ENCODE measurements at places on chromosomes 7 and 10. TPM values are rescaled to one million over a fixed set of nuclear protein-coding genes. Genes with fewer than 3 reads are reported as not detected.

GRCh38 chr10:25028711-25029110 is 12.3 kb downstream of the THNSL1 start:
- DNase-seq, result no peak

- peak; percentile 2 for DNase-seq
These were observed 20.6 kb upstream of the ADAMTS14 start for GRCh38 chr10:70651661-70652060.

DNA sequence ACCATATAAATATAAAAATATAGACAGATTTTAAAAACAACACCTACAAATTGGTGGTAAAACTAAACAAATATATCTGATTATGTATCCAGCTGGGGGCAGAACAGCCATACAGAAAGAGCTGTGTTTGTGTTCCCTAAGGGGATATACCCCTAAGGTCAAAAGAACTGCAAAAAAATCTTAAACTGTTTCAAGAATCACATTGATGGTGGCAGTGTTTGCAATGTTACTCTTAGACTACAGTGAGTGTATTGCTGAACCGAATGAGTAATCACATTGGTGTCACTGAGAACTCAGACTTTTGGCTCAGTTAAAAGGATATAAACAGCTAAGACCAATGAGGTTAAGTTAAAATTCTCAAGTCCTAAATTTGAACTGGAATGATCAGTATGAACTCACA is 27.1 kb upstream of the PTPRN2 start:
- DNase-seq, result no peak

DNA sequence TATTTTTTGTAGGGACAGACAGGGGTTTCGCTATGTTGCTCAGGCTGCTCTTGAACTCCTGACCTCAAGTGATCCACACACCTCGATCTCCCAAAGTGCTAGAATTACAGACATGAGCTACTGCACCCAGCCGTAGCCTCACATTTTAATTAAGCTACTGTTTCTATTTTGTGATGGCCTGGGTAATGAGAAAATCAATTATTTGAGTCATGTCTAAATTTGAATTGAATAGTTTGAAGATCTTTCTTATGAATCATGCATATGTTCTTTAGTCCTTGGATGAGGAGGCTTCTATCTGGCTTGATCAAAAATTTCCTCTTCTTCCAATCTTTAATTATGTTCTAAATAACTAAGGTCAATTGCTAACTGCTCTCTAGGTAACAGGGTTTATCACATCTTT is 175.0 kb downstream of the REEP3 start:
- no peak for DNase-seq

DNA sequence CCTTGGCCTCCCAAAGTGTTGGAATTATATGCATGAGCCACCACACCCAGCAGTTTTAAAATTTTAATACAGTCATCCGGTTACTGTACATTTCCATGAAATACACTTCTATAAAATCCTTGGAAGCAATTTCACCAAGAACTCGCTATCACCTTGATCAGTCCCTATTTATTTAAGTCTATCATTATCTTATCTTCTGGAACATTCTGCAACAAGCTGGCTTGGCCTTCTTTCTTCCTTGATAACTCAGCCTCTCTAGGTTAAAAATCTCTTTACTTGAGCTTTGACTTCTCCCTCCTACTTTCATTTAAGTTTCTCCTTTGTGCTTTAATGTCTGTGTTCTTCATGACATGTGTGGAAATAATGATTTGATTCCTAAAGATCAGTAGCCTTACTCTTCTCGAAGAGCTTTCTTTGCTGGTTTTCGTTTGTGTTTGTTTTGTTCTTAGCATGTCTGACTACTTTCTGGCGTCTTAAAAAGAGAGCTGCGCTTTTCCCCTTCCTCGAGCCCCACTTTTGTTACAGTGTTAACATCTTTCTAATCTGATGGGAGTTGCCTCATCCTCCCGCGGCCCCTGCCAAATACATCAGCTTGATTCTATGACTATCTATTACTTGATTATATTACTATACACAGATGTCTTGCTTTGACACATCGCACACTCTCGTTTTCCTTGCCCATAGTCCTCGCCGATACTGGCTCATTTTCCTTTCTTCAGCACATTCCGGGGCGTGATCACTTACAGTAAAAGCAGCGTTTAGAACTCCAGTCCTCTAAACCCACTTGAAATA is 11.1 kb upstream of the CALML5 start:
- DNase-seq, result no peak

DNA sequence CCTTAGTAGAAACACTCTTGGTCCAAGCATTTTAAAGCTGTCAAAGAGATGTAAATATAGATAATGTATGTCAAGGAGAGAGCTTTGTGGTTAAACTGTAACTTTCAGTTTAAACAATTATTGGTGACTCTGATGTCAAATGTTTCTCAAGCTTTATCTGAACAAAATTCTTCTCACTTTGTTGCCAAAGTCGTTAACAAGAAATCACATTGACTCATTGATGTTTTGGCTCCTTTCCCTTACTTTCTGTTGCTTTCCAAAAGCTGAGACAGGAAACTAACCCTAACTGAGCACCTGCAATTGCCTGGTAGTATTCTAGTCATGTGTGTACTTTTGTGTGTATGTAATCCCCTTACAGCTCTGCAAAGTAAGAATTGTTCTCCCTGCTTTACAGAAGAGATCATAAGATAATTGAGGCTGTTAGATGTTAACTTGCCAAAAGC is 108.5 kb downstream of the CFTR start:
- no peak for DNase-seq

DNA sequence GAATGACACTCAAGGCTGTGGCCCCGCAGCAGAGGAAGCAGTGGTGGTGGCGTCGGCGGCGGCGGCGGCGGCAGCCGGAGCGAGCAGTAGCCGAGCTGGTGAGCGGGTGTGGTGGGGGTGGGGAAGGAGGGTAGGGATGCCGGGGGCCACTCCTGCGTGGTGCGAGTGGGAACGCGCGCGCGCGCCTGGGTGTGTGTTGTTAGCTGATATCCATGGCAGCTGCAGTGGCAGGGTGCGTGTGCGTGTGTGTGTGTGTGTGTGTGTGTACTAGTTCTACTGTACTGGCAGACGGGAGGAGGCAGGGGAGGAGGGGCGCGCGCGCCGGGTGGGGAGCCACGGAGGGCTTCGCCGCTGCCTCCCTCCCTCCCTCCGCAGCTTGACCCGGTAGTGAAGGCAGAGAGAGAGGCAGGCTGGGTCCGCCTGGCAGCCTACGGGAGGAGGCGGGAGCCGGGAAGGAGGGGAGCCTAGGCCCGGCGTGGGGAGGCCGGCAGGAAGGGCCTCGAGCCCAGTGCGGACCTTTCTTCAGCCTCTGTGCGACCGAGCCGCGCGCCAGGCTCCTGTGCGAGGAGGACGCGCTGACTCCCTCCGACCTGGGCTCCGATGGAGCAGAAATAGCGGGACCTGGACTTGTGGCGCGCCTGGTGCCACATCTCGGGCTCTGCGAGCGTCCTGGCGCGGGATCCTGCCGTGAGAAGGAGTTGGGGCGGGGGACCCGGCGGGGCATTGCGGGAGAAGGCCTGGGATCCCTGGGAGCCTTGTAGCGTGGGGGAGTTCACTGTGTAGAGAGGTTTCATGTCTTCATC is at the start of gene MAGI2:
TSS of gene MAGI2 (minus strand) at position 110 of the 803 bp plus-strand sequence. CDS start 347 bp downstream, outside the sequence.
- peak; percentile 85 for DNase-seq

DNA sequence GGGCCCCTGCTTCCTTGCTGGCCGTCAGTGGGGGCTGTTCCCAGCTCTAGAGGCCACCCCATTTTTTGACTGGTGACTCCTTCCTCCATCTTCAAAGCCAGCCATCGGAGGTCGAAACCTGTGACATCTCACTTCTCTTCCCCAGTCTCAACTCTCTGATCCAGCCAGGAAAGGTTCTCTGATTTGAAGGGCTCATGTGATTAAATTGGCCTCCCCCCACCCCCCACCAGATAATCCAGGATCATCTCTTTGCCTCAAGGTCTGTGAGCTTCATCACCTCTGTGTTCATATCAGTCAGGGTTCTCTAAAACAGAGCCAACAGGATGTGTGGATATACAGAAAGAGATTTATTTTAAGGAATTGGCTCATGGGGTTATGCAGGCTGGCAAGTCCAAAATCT is 5.6 kb upstream of the RAMP3 start:
- no peak for DNase-seq

DNA sequence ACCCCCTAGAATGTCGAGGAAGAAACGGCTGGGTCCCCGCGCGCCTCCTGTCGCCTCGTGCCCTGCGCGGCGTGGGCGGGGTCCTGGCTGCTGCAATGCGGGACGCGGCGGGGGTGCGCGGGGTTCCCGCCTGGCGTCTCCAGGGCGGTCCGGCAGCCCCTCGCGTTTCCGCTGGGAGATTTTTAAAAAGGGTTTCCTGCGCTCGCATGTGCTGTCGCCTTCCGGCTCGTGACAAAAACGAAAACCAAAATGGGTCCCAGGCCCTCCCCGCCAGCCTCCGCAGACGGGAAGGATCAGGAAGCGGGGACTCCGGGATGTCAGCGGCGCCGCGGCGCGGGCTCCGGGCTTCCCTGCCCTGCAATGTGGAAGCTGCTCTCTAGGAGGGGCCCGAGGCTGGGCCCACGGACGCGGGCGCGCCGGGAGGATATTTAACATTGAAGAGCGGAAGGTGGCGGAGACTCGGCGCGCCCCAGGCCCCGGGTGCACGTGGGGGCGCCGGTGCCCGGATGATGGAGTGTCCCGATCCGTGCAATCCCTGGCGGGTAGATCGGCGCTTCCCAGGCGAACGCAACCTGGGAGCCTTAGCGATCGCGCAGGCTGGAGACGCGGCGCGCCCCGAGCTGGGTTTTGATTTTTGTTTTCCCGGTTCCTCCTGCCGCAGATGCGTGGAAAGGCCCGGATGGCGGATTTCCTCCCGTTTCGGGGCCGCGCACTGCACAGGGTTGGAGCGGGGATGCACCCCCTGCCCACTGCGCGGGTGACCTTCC is 1.0 kb downstream of the PFKP start:
- peak; percentile 72 for DNase-seq

- no peak for DNase-seq
These were observed 7.5 kb upstream of the ZKSCAN1 start for GRCh38 chr7:100007887-100008286.

- DNase-seq, result no peak
These were observed 502 bp downstream of the SLC18A3 start for GRCh38 chr10:49610458-49611165.

DNA sequence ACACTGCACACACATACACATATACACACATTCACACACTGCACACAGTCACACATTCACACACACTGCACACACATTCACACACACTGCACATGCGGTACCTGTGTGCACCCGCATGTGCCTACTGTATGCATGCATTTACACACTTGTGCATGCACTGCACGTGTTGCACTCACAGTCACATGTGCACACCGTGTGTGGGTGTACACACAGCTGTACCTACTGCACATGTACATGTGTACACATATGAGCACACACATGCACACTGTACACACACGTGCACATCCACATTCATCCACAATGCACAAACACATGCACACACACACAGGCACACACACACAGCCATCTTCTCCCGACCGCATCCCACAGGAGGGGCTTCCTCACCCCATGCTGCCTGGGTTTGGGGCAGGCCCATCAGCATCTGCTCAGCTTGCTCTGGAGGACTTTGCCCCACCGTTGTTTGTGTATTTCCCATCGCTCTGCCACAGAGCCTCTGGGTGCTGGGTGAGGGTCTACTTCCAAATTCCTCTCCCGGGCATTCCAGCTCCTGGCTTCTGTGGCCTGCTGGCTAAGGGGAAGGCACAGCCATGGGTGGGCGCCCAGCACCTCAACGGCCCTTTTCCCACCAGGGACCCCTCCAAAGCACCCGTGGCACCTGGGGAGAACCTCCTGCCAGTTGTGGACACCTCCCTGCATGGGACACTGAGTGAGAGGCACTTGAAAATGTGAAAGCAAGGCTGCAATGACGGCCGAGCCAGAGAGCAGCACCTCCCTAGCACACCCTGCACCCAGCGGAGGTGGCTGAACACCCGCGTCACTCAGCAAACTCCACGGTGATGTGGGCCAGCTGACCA is 324.3 kb downstream of the PTPRN2 start:
- DNase-seq, result no peak

DNA sequence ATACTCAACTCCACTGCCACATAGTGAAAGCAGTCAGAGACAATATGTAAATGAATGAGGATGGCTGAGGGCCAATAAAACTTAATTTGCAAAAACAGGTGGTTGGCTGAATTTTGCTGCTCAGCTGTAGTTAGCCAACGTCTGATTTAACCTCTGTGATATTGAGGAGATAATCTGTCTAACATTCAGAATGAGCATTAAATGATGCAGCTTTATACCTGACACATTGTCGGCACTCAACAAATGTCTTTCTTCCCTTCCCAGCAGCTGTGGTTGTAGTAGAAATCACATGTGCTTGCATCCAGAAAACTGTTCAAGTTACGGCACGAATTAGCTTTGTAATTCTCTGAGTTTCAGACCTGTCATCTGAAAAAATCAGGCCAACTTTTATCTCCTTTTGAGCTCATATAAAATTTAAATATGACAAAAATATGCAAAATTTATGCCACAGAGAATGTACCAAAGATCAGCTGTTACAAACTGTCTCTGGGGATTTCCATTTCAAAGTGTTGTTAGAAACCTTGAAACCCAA is 1239.7 kb downstream of the GATA3 start:
- DNase-seq, result no peak

- no peak for DNase-seq
These were observed 42.8 kb downstream of the PPIF start for GRCh38 chr10:79390057-79390456.

DNA sequence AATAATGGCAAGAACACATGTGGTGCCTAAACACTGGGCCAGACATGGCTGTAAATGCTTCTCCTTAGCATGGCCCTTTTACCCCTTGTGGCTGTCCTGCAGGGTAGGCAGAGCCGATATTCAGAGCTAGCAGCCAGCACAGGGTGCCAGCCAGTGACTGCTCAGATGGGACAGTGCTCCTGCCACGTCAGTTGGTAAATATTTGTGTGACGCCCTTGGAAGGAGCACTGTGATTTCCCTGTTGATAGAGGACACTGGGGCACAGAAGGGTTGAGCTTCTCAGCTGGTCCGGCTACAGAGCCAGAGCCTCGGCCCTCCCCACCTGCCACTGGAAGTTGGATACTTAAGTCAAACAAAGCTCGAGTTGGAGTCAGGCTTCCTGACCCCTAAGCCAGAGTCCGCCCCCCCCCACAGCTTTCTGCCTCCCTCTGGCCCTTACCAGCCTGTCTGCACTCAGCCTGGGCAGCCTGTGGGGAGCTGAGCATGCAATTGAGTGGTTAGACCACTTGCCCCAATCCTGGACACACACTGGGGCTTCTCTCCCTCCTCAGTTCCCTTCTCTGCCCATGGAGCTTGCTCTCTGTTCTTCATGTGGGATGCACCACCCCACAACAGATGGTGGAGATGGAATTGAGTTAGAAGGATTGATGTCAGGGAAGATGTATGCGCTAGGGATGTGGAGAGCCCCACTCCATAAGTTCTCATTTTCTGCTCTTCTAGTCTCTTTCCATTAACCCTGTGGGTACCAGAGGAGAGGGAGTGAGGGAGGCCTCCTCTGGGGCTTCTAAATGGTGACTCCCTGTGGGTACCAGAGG is 350.8 kb downstream of the PLXNA4 start:
- DNase-seq, result peak; percentile 52

GRCh38 chr10:126352453-126352852 is 35.8 kb downstream of the ADAM12 start:
- DNase-seq, result no peak

The NYAP1 gene
- total RNA-seq, result 0.68 TPM

The WASL gene
- 59.4 TPM for total RNA-seq

The DLX5 gene
- total RNA-seq, result not detected

The NPC1L1 gene
- total RNA-seq, result 0.10 TPM

The WAC gene
- 126 TPM for total RNA-seq

Data from ureter (tissue), 1 donor.